GM10248 (cell line): ENCODE measurements at places on chromosomes 7 and 10.

DNA sequence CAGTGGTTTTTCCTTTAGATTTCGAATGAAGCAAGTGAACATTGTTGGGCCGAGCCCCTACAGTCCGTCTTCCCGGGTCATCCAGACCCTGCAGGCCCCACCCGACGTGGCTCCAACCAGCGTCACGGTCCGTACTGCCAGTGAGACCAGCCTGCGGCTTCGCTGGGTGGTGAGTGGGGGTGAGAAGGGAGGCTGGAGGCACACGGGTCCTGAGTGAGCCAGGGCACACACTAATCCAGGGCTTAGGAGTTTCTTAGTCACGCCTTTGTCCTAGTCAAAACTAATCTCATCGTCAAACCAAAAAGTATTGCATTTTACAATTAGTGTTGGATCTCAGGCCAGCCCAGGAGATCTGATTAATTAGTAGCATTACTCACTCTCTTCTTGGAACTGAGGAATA is 568.8 kb upstream of the FOXK1 start:
- DNase-seq = no peak

GRCh38 chr7:35705932-35706461 is 11.1 kb upstream of the HERPUD2 start:
- no peak for DNase-seq

DNA sequence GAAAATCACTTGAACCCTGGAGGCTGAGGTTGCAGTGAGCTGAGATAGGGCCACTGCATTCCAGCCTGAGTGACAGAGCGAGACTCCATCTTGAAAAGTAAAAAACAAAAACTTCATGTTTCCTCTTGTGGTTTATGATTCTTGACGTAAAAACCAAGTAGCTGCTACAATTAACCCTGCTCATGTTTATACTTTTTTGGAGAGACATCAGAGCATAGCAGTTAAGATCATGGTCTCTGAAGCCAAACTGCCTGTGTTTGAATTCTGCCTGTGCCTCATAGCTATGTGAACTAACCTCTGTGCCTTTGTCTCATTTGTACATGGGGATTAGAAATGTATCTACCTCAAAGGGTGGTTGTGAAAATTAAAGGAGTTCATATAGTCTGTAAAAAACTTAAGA is 27.2 kb downstream of the SUV39H2 start:
- DNase-seq = no peak

- no peak for DNase-seq
These were observed 34.6 kb downstream of the VWDE start for GRCh38 chr7:12369072-12369471.

DNA sequence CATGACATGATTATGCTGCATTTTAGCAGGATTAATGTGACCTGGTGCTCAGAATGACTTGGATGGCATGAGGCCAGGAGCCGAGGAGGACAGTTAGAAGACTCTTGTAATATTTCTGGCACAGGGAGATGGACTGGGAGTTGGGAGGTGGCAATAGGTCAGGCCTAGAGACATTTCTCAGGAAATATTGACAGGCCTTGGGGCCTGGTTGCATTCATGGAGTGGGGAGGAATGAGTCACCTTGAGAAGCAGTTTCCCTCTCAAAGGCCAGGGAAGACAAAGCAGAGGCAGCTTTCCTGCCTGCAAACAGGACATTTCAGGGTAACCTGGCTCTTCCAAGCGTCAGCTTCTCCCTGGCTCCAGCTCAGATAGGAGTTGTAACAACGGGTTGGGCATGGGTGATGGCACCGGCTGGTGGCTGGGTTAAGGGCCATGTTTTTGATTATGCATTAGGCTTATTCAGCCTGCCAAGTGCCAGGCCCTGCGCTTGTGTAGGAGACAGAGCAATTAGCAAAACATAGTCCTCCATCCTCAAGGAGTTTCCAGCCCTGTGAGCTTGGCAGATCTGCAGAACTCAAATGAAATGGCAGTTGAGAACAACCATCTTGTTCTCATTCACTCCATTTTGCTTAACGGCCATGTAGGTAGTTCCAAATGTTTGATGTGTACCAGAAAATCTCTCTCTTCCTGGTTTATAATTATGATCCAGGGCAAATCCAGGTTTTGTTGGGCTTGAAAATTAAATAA is 38.2 kb downstream of the HK1 start:
- no peak for DNase-seq

DNA sequence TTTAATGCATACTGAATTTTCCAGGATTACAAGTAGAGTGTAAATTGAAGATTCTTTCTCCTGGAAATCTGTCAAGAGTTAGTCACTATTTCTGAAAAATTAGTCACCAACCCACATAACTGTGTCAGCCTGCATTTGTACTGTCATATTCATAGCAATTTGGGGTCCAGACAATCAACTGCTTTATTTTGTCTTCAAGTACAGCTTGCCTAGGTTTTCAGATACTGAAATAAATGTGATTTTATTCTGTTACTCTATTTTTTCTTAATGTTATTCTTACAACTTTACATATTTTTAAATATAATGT is 55.1 kb downstream of the CUBN start:
- no peak for DNase-seq
